ENCODE measurements at places on chromosomes 4 and X.

DNA sequence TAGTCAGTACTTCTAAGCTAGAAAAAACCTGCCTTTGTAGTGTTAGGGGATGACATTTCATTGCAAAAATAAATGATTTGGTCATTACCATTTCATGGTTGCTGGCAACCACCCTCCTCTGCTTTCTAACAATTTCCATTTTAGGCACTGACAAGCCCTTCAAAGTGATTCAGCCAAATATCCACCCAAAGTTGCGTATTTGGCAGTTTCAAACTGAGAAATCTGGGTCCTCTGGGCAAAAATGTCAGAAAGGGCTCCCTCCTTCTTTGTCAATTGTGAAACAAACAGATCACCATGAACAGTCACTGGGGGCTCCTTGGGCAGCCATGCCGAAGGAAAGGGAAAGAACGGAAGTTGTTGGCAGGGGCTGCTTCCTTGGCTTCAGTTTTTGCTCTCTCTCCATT lies 33.0 kb downstream of the PLAC1 start:
- DNase-seq = peak; percentile 38

DNA sequence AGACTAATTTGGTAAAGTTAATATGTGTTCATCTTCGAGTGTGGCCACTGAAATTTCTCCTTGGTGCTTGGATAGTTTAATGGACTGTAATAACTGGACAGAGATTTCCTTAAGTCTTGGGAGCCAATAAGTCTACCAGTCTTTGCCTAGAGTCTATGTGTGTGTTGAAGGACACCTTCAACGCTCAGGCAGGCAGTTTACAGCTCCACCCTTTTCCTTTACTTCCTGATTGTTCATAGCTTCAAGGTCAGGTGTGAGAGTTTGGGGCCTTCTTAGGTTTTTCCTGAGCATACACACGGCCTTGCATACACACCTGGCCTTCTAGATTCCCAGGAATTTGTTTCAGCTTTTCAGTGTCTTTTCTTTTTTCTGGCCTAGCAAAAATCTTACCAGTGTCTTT lies 355.3 kb upstream of the AMOT start:
- no peak for DNase-seq

GRCh38 chr4:2290974-2291704 lies 29.2 kb upstream of the MXD4 start:
- peak; percentile 64 for DNase-seq

- DNase-seq = no peak
Measured at GRCh38 chr4:107253090-107253489, 217.0 kb upstream of the DKK2 start.

DNA sequence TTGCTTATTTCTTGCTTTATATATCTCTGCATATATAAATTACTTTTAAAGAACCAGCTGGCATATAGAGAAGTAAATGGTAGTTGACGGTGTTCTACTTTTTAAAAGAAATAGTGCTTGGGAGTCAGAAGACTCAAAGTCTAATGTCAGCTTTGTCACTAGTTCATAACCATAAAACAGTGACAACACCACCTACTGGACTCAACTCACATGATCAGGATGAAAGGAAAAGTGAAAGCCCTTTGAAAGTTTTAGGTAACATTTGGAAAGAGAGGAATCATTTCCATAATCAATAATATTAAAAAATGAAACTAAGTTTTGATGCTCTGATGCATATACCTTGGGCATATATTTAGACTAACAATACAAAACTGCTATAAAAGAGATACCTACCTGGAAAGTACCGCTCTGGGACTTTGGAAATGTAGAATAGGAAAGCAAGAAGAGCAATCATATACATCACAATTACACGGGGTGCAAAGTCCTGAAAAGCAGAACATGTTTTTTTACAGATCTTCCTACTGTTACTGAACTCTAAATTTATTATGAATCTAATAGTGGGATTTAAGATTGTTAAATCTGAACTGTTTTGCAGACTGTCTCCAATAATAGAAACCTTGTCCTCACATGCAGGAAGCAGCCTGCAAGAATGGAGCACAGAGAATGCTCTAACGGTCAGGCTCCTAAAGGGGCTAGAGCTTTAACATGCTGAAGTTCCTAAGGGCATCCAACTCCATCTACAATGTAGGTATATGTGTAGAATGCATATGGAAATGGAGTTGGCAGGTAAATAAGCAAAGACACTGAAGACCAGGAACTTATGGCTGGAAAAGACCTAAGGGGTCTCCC lies 15.6 kb downstream of the PAQR3 start:
- DNase-seq = no peak

- no peak for DNase-seq
Measured at GRCh38 chr4:1462009-1462767, 55.9 kb upstream of the NKX1-1 start.

DNA sequence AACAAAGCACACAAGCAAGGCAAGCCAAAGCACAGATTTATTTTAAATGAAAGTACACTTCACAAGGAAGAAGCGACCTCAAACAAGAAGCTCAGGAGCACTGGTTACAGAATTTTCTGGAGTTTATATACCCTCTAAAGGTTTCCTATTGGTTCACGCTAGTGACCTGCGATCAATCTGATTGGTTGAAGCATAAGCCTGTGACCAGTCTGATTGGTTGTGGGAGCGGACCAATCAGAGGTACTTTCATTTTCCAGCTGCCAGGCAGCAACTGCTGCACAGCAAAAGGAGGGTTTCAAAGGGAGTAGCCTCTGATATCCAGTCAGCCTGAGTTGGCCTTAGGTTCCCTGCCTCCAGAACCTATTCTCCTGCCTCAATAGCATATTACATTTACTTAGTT lies 4.6 kb upstream of the AREG start:
- no peak for DNase-seq

- no peak for DNase-seq
Measured at GRCh38 chr4:8276358-8277240, 7.0 kb downstream of the HTRA3 start.

DNA sequence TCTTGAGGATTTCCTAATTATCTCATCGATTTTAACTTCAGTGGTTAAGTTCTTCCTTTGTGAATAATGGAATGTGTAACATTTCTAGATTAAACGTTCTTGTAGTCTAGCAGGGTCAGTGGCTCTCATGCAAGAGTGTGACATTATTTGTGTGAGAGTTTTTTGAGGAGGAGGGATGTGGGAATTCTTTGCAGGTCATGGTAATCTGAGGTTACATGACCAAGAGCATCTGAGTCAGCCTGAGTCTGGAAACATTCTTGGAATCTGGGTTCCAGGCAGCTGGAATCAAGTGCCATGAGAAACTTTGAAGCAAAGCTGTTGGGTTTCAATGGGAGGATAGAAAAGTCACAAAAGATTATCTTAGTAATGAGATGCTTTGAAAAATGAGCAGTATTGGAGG lies 49.5 kb downstream of the GK start:
- DNase-seq = no peak

DNA sequence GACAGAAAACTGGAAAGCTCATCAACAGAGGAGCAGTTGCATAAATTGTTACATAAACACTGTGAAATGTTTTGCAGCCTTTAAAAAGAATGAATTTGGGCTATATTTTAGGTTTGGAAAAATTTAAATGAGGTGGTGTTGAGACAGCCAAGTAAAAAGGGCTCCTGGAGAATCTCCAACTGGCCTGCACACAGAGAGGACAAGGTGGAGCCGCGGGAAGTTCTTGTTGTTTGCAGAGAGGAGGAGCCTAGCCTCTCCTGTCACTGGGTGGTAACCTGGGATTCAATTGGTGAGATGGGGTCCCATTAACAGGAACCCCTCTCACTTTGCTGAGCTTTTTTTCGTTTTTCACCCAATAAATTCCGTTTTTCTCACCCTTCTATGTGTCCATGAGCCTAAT lies 13.4 kb downstream of the GIMD1 start:
- DNase-seq = no peak
